Suprapubic skin (tissue), 4 donors: ENCODE measurements at places on chromosomes 6 and 20. TPM values are rescaled to one million over a fixed set of nuclear protein-coding genes. Genes with fewer than 3 reads are reported as not detected.

TFEB gene
- total RNA-seq = 19.0 TPM

DDRGK1 gene
- 50.0 TPM for total RNA-seq

GRCh38 chr6:5536644-5537043 lies 275.3 kb downstream of the FARS2 start:
- no peak overlapping the region for H3K4me3 ChIP-seq
- DNase-seq = no peak
- H3K27me3 ChIP-seq = no peaks in the 10 kb centered on the region
- no peaks in the 10 kb centered on the region for H3K36me3 ChIP-seq
- H3K27ac ChIP-seq = no peak overlapping the region
- peaks cover 7% of the 10 kb centered on the region for H3K4me1 ChIP-seq

GRCh38 chr6:12439296-12439695 lies 149.1 kb downstream of the EDN1 start:
- H3K4me3 ChIP-seq = no peak overlapping the region
- no peak overlapping the region for H3K27ac ChIP-seq
- no peak for DNase-seq
- no peaks in the 10 kb centered on the region for H3K36me3 ChIP-seq

DNA sequence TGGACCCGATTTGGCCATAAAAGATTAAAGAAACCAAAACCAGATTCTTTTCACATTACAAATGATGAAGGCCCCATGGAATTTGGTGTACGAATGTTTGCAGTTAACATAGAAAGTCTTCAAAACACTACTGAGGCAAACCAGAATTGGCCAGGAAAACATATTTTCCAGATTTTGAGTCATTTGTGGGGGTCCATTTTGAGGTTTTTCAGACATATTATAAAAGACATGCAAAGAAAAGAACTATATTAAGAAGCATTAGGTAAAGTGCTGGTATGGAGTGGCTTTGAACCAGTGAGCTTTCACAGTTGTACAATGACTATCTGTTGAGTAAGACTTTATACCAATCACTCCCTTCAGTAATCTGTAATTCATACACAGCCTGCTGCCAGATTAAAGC lies 168.9 kb upstream of the COL21A1 start:
- DNase-seq = no peak
- H3K27ac ChIP-seq = no peak overlapping the region
- no peaks in the 10 kb centered on the region for H3K36me3 ChIP-seq
- H3K27me3 ChIP-seq = no peaks in the 10 kb centered on the region
- H3K4me3 ChIP-seq = no peak overlapping the region

DNA sequence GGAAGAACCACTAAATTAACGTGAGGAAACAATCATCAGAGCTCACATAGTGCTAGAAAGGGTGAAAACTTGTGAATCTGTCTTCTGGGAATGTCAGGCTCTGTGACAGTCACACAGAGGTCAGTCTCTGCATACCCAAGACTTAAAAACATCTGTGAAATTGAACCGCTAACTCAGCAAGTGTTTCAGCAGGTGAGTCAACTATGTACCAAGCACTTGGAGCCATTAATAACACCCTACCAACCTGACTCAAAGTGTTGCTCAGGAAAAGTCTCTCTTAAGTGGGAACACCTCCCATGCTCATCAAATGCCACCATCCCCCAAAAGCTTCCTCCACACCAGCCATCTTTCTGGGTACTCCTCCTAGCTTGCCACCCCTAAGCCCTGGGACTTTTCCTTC lies 92.3 kb upstream of the CARMIL1 start:
- H3K36me3 ChIP-seq = no peaks in the 10 kb centered on the region
- H3K4me1 ChIP-seq = no peaks in the 10 kb centered on the region
- H3K27me3 ChIP-seq = no peaks in the 10 kb centered on the region
- H3K27ac ChIP-seq = no peak overlapping the region
- no peak overlapping the region for H3K4me3 ChIP-seq
- DNase-seq = no peak
